ENCODE measurements at places on chromosomes 1 and 21.

DNA sequence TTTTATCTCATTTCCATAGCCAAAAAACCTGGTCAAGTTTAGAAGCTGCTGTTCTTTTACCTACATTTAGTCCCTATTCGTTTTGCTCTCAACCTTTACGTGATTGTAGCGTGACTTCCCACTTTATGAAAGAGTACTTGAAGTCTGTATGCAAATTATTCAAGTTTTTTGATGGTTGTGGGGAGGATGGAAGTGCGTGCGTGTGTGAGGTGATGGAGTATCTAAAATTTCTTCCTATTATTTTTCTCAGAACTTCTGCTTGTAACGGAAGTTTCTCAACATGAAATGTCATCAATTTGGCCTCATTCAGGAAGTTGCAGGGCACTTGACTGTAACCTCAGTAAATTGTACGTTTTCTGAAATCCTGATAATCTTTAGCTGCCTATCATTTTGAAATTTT lies 64.0 kb downstream of the SAMSN1 start:
- no peak for DNase-seq

- DNase-seq: no peak
Observed at GRCh38 chr1:91124290-91124985, 102.6 kb upstream of the ZNF644 start.

DNA sequence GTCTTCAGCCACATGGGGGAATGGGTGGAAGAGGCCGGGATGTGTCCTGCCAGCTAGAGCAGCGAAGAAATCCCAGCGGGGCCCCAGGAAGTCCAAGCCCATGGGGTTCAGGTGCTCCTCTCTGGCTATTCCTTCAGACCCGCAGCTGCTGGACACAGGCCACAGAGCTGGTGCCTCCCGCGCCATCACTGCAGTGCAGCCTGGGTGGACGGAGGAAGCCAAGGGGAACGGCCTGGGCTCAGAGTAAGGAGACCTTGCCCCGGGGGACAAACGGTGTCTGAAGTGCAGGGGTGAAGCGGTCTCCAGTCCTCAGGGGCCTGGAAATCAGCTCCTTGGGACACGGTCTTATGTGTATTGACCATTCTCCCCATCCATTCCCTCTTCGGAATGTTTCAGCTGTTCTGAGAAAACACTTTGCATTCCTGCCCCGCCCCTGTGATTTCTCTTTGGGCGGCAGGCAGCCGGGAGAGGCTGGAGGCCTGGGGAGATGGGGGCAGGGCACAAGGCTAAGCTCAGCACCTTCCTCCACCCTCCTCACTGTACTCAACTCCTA lies 18.4 kb downstream of the MTHFR start:
- DNase-seq: no peak

DNA sequence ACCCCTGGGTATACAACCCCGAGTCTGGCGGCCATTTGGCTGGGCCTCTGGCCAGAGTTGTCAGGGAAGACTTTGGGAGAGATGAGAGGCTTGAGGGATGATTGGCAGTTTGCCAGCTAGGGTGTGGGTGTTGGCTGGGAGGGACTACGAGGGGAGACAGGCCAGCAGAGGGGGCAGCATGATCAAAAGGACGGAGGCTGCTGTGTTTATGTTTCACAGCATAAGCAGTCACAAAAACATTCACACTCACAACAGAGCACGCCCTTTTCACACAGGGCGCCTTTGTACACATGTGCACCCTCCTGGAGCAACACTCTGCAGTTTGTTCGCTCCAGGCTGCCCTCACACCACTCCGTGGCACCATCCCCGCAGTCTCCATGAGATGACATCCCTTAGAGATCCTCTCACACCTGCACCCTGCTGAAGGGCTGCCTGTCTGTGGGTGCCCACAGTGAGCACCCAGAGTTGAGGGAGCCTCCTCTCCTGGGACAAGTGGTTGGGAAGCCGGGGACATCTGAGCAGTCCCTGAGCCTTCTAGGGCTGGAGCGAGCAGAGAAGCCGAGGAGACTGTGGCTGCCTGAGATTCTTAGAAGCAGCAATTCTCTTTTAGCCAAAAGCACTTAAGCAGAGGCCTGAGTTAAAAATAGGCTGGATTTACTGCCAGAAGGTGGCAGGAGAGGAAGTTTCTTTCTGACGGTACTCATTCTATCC lies 15.4 kb downstream of the EFNA3 start:
- peak; percentile 64 for DNase-seq

DNA sequence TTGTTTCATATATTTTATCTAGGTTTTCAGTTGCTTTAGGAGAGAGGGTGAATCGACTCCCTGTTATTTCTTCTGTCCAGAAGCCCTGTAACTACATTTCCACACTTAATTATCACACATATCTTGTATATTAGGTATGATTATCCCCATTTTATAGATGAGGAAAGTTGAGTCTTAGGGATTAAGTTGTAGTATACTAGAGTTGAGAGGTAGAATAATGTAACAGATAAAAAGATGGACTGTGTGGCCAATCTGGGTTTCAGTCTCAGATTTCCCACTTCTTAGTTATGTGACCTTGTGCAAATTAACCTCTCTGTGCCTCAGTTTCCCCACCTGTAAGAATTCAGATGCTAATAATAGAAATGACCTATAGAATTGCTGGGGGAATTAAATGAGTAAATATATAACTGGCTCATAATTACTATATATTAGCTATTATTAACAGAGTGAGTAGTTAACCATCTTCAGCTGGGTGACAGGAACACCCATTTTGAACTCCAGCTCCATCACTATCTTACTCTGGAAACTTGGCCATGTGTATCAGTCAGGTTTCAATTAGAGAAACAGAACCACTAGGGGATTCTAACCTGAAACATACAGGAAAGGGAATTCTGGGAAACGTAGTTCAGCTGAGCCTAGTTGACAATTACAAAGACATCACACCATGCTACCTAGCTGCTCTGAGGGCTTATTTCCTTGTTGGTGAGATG lies 20.4 kb upstream of the FOXO6 start:
- DNase-seq: peak; percentile 47

GRCh38 chr1:12775443-12775842 lies 1.9 kb downstream of the PRAMEF12 start:
- DNase-seq: no peak

- no peak for DNase-seq
Observed at GRCh38 chr1:87392248-87393192, 63.8 kb downstream of the LMO4 start.

- DNase-seq: no peak
Observed at GRCh38 chr21:14526199-14526598, 19.9 kb downstream of the SAMSN1 start.

DNA sequence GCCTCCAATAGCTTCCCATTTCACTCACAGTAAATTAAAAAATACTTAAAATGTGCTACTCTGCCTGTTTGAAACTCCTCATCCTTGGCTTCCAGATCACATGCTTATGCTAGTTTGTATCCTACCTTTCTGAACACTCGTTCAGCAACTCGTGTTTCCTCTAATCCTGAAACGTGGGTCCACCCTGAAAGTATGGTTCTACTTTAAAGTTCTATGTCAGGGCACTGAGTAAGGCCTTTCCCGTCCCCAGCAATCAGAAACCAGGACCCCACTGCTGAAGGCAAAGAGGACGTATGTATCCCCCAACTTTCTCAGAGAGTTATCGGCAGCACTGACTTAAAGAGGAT lies 419 bp upstream of the TSEN15 start:
- no peak for DNase-seq

GRCh38 chr1:206924592-206925105 lies 2.9 kb upstream of the FCMR start:
- DNase-seq: no peak

- DNase-seq: no peak
Observed at GRCh38 chr1:83901547-83902155, 97.3 kb downstream of the TTLL7 start.
